CD4-positive, alpha-beta T cell treated with Interleukin-2 at 100 ng/mL for 4 hours (primary cell): ENCODE measurements at places on chromosomes 6 and 20.

- DNase-seq = no peak
Measured at GRCh38 chr6:33628401-33628964, 7.4 kb downstream of the ITPR3 start.

DNA sequence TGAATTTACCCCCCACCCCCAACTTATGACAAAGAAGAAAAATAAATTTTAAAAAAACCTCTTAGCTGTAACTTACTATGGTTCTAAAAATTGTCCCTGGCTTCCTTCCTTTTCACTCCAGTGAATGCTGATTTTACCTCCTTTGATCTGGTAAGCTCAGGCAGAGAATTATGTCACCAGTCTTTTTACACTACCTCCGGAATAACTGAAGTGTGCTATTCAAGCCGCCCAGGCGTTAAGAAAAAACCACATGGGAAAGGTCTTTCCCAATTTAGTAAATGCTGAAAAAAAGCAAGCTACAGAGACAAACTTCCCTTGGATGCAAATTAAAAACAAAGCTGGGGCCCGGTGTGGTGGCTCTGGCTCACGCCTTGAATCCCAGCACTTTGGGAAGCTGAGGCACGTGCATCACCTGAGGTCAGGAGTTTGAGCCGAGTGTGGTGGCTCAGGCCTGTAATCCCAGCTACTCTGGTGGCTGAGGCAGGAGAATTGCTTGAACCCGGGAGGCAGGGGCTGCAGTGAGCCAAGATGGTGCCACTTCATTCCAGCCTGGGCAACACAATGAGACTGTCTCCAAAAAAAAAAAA lies 12.4 kb downstream of the SNX5 start:
- no peak for DNase-seq

GRCh38 chr6:116329156-116329555 lies 41.6 kb upstream of the DSE start:
- DNase-seq = no peak

GRCh38 chr6:116529466-116530290 lies 15.8 kb downstream of the TRAPPC3L start:
- no peak for DNase-seq

- no peak for DNase-seq
Measured at GRCh38 chr6:114276783-114277182, 66.0 kb downstream of the HS3ST5 start.

- DNase-seq = no peak
Measured at GRCh38 chr6:16548121-16548520, 213.1 kb downstream of the ATXN1 start.

GRCh38 chr6:163751032-163751525 lies 336.6 kb downstream of the QKI start:
- DNase-seq = peak; percentile 50

DNA sequence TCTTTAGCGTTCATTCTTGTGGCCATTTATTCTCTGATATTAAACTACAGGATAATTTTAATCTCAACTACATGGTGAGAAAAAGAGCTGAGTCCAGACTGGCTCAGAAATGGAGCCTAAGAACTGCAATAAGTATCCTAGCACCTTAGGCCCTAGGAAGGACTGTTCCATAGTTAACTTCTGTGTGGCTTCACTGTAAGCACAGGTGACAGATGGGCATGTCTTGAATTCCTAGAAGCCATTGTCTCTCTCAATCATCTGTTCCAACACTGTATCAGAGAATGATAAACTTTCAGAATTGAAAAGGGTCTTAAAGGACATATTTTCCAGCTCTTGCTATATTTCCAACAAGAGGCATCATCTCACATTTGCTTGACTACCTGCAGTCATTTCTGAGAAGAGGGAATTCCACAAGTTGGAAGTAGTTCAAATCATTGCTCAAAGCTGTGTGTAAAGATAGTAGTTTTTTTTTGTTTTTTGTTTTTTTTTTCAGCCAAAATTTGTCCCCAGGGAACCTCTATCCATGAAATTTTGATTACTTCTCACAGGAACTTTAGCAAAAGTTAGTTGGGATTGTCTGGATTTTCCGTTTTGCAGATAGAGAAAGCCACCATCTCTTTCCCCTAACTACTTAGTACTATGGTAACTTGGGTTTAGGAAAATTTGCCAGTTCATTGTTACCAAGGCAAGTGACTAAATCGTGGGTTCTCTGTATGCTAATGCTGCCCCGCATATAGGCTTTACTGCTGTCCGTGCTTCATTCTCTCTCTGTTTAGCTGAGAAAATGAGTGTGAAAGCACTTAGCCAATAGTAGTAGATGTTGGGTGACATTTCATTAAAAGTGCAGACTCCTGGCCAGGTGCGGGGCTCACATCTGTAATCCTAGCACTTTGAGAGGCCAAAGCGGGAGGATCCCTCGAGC lies 47.2 kb downstream of the KCNS1 start:
- DNase-seq = no peak

DNA sequence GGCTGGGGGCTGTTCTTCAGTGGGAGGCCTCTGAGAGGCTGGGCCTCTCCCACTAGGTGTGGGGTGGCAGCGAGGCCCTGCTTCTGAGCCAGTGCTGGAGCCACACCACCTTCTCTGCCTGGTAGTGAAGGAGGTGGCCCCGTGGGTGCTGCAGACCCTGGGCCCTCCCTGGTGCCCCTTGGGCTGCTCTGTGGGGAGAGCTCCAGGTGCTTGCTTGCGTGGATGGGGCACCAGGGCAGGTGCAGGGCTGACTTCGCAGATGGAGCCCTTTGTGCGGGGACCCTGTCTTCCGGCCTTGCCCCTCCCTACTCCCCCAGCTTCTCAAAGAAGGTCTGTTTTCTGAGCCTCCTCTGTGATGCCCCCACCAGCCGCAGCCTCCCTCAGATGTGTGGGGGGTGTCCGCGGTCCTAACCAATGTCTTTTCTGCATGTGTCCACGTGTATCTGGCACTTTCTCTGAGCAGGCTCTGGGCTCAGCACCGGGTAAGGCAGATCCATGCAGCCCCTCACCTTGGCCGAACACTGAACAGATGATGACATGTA lies 17.2 kb upstream of the MYT1 start:
- no peak for DNase-seq

DNA sequence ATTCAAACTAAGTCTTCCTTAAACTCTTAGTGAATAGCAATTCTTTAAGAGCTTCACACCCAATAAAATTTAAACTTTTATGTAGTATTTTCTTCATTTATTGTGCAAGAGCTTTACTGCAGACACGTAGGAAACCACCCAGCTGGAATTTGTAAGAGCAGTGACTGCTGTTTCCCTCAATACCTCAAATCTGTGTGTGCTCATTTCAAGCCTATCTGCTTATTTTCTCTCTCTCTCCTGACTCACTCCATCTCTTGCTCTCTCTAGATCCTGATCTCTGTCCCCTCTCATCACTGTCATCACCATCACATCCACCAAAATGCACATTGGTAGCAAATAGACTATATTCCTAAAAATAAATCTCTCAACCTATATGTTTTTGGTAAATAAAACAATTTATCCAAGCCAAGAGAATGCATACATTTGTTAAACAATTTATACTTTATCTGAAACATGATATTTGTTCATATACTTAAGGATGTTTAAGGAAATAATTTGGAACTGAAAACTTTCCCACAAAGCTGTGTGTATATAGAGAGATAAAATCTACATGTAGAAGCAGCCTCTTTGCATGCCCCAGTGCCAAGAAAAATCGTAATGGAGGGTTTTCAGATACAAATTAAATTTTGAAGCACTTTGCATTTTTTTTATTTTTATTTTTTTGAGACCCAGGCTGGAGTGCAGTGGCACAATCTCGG lies 273.0 kb downstream of the TFAP2A start:
- DNase-seq = no peak
